ENCODE measurements at places on chromosomes 16 and 17.
A peak's percentile ranks its signal among the peaks of the same experiment; 100 is the strongest.

DNA sequence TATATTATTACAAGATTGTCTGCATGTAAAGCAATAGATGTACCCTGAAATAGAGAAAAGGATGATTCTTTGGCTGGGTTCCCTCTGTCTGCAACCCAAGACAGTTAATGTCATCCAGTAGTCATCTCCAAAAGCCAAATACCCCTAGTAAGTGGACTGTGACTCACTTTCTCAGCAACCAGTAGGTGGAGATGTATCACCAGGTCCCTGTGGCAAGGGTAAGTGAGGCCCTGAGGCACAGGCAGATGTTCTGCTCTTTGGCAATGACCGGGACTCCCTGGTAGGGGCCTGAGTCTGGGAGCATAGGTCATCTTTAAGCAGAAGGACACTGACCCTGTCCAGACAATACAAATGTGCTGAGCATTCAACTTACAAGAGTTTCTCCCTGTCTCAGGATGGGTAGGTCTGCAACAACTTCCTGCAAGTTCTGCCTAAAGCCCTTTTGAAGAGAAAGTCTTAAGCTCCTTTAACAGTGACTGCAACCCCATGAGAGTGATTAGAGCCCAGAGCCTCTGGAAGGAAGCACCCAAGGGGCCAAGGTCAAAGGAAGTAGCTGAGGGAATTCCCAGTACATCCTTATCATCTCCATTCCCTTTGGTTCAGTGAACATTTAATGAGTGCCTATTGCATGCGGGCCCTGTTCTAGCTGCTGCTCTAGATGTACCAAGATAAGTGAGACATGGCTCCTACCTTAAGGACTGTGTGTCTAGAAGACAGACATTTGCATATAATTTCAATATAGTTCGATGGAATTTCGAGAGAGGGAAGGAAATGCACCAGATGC, 31.9 kb downstream of the PMP22 start:
- DNase-seq: peak; percentile 31

GRCh38 chr17:8837563-8838075, 29.9 kb downstream of the PIK3R6 start:
- no peak for DNase-seq

- no peak for DNase-seq
These were observed 109.7 kb downstream of the TOX3 start for GRCh38 chr16:52437277-52437670.

DNA sequence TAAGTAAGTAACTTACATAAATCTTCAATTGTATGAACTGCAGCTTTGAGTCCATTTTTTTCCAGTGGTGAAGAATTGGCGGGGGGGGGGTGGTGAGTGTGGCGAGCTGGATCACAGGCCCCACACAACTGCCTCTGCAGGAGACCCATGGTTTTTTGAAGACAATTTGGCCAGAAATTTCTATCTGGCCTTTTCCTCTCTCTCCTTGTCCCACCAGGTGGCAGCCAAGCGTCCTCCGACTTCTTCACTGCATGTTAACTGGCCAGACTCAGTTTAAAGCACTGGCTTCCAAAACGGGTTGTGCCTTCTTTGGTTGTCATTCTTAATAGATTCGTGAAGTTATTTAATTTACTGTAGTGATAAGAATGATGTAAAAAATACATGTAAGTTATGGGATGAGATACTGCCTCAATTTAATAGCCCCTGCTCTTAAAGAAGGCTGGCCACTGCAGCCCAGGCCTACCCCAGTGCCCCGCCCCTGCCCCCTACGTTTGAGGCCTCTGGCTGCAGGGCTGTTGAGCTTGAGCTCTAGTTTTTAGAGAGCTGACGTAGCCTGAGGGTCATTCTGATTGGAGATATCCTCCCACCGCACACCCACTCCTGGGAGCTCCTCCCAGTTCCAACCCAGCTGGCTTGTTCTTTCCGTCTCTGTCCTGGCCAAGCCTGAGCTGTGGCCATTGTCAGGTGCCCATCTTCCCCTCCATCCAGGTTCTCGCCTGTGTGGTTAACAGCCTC, 36.4 kb downstream of the AKAP1 start:
- peak; percentile 4 for DNase-seq

DNA sequence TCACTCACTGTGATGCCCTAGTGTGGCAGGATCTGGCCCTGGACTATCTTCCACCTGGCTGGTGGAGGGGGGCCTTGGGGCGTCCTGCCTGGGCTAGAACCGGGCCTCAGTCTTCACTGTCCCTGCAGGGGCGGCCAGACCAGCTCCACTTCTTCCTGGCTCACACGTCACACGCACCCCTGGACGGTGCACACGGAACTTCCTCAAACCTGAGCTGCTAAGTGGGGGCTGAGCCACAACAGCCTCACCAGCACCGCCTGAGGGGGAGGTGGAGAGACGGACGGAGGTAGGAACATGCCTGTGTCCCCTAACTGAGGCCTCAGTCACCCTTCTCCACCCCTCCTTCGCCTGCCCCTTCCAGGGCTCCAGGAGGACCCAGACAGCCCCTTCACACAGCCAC, 36.6 kb downstream of the TIMM22 start:
- DNase-seq: no peak
